ENCODE measurements at places on chromosomes 7 and 10.

- DNase-seq, result no peak
These were observed 1.3 kb downstream of the PDZD8 start for GRCh38 chr10:117373823-117374505.

GRCh38 chr7:4386190-4386589 lies 295.9 kb upstream of the FOXK1 start:
- no peak for DNase-seq

GRCh38 chr7:44433255-44434022 lies 57.0 kb downstream of the NUDCD3 start:
- DNase-seq, result no peak

DNA sequence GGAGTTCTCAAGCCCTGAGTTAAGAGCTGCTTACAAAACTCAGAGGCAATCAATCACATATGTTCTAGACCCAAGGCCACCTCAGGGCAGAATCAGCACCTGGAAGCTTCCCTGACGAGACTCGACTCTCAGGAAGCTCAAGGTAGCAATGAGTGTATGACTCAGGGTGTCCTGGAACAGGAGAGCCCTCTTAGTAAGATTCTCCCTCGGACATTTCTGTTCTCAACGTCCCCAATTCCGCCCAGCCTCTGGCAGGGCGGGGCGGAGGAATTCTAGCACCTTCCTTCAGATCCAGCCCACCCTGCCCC lies 39.6 kb upstream of the PROSER2 start:
- DNase-seq, result no peak

GRCh38 chr7:22561895-22562593 lies 62.1 kb upstream of the STEAP1B start:
- DNase-seq, result no peak

- DNase-seq, result no peak
These were observed 26.7 kb upstream of the OTUD1 start for GRCh38 chr10:23412223-23412622.

DNA sequence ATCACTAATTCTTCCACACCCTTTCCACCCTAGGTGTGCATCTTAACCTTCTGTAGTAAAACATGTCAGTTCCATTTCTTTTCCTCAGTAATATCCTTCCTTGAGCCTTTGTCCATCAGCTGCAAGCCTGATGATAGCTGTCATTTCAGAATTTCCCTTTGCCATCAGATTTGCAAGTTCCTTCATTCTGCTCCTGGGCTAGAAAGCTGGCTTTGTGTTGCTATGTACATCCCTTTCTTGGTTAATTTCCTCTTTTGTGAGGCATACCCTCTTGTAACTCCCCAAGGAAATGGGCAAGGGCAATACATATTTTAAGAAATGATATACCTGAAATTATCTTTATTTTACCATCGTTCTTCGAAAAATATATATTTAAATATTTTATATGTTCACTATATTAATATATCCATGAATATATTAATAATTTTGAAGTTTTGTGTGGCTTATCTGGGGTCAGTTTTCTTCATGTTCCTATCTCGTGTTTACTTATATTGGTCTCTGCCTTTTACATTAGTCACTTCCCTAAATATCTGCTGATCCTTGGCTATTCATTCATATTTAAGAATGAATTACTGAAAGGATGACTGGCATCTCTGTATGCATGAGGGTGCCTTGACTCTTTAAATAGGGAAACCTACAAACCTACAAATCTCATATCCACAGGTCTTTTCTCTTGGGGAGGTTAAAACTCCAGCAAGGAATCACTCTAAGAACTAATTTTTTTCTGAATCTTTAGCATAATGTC lies 143.8 kb downstream of the ZNF22 start:
- no peak for DNase-seq

DNA sequence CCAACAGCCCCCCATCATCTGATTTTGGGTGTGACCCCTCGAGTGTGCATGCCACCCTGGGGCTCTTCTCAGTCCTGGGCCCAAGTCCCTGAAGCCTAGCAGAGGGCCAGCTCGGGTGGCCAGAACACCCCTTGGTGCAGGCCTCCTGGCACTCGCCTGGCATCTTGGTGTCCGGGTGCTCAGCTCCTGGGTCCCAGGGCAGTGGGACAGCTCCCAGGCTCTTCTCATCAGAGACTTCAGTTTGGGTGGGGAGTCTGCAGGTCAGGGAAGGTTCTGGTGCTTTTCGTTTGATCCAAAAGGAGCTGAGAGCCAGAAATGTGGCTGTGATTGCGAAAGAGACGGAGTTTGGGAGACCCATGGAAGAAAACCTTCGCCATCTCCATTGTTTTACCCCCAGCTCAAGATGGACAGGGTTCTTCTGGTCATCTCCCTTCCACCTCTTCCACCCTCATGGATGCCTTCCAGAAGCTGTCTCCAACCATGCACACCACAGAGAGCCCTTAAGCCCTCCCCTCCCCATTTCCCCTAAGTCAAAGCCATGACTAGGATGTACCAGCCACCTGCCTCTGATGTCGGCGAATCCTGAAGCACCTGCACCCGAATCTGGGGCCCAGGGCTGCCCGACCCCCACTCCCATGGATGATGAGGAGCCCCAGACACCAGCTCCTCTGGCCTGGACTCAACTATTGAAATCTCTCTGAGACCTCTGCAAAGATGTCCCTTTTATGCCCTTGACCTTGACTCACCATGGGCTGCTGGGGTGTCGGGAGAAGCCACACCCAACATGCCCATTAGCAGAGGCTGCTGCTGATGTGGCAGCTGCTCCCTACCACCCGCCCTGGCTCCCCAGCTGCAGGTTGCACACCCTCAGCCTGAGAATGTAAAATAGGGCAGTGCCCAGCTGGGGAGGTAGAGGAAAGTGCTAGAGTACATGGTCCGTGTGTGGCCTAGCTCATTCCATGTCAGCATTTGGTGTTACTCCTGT lies 55.3 kb downstream of the ADCYAP1R1 start:
- no peak for DNase-seq

- no peak for DNase-seq
These were observed 104.1 kb upstream of the FAM20C start for GRCh38 chr7:88095-88926.

DNA sequence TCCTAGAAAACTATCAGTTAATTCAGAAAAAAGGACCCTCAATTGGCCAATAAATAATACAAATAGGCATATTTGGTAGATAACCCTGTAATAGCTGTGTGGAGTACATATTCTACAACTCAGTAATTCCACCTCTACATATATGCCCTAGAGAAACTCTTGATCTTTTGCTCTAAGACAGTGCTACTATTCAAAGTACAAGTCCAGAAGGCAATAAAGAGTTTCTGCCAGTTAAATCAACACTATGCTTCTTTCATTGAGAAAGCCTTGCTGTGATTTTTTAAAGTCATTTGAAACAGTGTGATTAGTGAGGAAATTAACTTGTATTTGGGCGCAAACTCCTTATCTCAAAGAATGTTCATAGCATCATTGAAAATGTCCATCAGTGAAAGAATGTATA lies 75.6 kb downstream of the ZNRF2 start:
- DNase-seq, result no peak

DNA sequence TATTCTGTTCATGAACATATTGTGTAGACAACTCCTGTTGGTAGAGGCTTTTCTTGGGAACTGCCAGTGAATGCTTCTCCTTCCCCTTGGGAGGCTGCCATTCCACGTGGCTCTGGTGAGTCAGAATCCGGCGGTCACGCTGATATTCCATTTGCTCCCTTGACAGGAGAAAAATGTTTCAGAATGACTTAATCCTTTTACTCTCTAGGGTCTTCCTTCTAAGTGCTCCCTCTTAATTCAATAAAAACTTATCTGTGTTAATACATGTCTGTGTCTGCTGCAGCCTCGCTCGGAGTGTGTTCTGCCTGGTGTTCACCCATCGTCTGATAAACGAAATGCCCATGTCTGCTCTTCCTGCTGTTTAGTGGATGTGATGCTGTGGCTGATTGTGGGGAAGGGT lies 278.6 kb downstream of the ARHGAP12 start:
- DNase-seq, result peak; percentile 55

DNA sequence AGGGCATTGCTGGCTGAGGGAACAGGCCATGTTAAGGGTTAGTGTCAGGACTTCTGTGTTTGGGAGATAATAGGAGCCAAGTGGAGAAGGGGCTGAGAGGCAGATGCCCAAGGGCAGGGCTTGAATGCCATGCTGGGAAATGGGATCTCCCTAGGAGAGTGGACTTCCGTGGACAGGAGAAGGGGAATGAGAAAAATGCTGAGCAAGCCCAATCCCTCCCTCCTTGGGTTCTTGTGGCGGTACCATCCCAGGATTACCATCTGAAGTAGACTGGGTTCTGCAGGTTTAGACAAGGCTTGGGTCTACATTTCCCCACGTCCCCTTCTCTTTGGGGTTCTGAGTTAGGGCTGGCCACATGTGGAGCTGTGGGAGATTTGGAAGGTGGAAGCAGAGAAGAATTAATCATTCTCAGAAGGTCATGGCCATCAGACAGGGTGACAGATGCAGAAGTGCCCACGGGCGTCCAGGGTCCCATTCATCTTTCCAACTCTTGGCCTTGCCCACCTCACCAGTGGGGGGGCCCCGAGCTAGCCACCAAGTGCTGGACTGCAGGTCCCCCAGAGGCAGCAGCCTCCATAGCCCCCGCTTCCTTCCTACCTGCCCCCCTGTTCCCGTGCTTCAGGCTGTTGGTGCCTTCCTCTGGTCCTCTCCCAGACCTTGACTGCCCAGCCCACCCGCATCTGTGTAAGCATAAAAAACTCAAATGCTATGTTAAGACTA lies 354.8 kb downstream of the RPS24 start:
- DNase-seq, result no peak

DNA sequence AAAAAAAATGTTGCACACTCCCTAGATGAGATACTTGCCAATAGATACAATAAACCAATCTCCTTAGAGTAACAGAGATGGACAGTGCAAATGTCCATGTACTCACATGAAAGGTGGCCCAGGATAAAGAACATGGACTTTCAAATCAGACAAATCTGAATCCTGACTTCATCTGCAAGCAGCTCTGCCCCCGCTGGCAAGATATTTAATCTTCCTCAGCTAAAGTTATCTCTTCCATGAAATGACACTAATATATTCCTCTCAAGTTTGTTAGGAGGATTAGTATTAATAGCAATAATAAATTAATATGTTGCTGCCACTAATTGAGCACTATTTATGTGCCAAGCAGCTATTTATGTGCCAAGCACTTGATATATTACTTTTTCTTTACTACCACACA lies 148.6 kb upstream of the YAE1 start:
- no peak for DNase-seq

- DNase-seq, result no peak
These were observed 16.1 kb upstream of the VCL start for GRCh38 chr10:73981812-73982211.

- DNase-seq, result no peak
These were observed 1.2 kb downstream of the EN2 start for GRCh38 chr7:155458878-155459699.

- DNase-seq, result no peak
These were observed 13.7 kb downstream of the TACR2 start for GRCh38 chr10:69403066-69403465.

DNA sequence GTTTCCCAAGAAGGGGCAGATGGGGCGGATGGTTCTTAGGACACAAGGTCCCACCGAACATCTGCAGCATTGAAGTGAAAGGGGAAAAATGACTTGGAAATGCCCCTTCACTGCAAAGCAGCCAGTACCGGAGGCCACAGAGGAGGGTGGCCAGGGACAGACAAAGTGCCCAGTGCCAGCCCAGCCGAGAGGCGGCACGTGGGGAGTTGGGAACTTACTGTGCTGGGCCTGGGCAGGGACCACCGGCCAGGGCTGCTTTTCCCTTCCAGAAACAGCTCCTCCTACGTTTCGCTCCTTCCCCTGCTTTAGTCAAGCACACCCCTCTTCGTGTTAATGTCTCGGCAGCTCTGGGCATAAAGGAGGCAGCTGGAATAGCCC lies 129.2 kb downstream of the TNS3 start:
- DNase-seq, result no peak

DNA sequence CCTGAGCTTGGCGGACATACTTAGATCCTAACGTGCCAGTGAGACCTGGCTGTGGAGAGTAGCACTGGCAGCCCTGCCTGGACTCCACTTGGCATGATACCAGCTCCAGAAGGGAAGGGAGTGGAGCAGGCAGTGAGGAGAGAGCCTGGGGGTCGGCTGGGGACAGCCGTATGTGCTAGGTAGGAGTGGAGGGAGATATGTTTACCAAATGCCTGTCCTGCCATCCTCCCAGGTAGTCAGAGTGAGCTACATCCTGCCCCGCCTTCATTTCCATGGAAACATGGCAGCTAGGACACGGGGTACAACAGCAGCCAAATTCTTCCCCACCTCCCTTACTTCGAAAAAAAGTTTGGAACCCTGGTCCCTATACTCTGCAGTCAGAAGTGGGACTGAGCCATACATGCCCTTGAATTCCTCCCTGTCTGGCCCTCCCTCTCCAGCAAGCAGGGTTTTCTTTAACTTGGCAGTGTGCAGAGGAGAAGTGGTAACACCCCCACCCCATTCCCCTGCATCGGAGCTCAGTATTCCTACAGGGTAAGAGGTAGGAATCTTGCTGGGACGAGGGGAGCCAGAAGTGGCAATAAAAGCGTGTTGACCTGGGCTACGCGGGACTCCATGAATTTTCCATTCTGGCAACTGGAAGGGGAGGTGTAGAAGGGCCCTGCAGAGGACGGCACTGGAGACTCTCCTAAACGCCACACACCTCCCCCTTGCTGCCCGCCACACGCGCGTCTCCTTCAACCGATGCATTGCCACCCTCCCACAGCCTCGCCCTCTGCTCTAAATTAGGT lies 20.0 kb upstream of the SMO start:
- no peak for DNase-seq

DNA sequence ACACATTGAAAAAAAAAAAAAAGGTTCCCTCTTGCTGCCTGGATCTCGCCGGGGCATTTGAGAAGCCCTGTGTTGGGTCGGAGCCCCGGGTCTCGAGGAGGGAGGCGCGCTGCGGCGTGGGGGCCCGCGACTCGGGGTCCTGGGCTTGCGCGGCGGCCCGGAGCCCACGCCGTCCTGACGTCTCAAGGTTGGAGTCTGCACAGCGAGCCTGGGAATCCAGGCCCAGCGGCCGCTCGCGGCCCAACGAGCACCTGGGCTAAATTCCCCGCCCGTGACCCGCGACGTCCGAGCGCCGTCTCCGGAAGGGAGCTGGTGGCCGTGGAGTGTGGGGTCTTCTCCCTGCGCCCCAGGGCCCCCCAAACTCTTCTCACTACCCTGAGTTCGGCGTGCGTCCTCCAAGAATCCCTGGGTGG lies 1.4 kb upstream of the CTBP2 start:
- DNase-seq, result no peak

DNA sequence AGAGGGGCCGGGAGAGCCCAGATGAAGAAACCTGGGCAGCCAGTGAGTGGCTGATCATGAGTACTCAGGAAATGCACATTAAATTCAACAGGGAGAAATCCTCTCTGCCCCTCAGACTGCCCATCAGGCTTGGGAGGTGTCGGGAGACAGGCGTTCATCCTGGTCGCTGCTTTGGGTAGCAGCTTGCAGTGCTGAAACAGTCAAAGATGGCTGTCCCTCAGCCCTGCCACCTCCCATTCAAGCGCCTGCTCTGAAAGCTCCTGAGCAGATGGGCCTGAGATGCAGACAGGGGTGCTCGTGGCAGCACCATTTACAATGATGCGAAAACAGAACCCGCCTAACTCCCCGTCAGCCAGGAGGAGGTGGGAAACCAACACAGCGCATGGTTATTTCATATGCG lies 3.6 kb upstream of the JAKMIP3 start:
- no peak for DNase-seq

All from AG09309 (cell line).